Mesothelial cell of epicardium (in vitro differentiated cells): ENCODE measurements at places on chromosomes 16 and 17. TPM values are rescaled to one million over a fixed set of nuclear protein-coding genes. Genes with fewer than 3 reads are reported as not detected.
A peak's percentile ranks its signal among the peaks of the same experiment; 100 is the strongest.

DNA sequence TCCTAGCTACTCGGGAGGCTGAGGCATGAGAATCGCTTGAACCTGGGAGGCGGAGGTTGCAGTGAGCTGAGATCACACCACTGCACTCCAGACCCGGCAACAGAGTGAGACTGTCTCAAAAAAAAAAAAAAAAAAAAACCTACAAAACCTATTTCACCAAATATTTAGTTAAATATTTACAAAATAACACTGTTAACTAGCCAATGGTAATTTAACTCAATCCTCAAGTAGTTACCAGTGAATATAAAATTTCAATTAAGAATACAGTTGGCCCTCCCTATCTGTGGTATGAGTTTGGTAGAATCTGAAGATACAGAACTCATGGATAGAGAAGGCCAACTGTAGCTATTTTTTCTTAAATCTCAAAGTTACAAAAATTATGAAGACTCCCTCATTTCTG is 247.4 kb downstream of the SOX9 start:
- H3K36me3 ChIP-seq = no peaks in the 10 kb centered on the region
- DNase-seq = no peak
- no peak overlapping the region for H3K27ac ChIP-seq
- no peaks in the 10 kb centered on the region for H3K27me3 ChIP-seq

DNA sequence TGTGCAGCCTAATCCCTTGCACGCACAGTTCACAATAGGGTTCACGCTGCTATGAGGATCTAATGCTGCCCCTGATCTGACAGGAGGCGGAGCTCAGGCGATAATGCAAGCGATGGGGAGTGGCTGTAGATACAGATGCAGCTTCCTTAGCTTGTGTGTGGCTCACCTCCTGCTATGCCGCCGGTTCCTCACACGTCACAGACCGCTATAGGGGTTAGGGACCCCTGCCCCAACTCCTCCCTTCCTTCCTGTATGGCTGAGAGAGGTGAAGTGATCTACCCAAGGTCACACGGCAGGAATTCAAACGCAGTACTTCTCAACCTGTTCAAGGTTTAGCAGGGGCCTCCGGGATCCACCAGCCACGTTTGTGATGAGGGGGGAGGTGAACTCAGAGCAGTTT is 13.4 kb upstream of the PLLP start:
- no peaks in the 10 kb centered on the region for H3K27me3 ChIP-seq
- H3K36me3 ChIP-seq = no peaks in the 10 kb centered on the region
- H3K4me3 ChIP-seq = peak overlapping the region; percentile 26

DNA sequence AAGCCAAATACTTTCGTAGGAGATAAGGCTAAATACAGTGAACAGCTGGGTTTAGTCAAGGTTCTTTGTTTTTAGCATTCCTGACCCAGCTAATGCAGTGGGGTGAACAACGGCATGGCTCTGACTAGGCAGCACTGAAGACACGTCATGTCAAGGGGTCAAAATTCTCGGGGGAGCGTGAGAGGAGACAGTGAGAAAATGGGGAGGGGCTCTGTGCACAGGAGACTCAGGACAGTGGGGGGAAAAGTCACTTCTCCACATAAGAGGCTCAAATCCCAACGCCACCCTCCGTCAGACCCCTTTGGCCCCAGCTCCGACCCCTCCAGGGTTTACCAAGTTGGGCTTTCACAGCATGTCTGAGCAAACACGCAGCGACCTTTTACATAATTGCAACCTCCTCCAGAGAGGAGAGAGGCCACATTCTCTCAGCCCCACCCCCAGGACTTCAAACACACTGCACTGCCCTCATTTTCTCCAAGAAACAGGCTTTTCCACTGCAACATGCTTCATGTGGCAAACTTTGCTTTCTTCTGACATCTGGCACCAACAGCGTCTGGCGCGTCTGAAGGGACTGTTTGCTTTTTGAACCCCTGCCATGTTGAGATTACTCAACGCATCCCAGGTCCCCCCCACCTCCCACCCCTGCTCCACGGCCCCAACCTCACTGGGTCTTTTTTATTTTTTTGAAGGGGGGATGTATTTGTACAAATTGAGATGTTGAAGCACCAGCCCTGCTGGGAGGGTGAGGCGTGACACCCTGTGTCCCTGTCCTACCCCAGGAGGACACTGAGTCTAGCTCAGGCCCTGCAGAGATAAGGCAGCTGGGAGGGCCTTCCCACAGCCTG is 30.0 kb downstream of the AXIN2 start:
- H3K4me1 ChIP-seq = peaks cover 52% of the 10 kb centered on the region
- H3K27me3 ChIP-seq = no peaks in the 10 kb centered on the region
- no peak for DNase-seq
- H3K4me3 ChIP-seq = peak overlapping the region; percentile 37

DNA sequence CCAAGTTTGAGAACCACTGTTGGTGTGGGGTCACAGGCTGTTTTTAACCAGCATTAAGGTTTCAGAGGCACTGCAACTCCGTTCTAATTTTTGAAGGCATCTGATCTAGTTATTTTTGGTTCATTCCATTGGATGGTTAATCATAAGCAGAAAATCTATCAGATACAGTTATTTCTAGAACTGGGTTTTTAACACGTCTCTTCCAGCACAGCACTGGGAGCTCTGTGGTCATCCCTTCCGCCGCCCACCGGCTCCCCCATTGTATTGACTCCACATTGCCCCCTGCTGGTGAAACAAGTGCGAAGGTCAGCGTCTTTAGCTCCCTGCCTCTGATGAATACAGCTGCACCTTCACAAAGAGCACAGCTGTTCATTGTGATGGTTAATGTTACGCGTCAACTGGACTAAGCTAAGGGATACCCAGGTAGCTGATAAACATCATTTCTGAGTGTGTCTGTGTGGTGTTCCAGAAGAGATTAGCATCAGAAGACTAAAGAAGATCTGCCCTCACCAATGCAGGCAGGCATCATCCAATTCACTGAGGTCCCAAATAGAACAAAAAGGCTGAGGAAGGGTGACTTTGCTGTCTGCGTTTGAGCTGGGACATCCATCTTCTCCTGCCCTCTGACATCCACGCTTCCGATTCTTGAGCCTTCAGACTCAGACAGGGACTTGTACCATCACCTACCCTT is 8.5 kb downstream of the CCL18 start:
- H3K36me3 ChIP-seq = no peaks in the 10 kb centered on the region
- DNase-seq = no peak
- no peaks in the 10 kb centered on the region for H3K4me1 ChIP-seq
- H3K27ac ChIP-seq = no peak overlapping the region

DNA sequence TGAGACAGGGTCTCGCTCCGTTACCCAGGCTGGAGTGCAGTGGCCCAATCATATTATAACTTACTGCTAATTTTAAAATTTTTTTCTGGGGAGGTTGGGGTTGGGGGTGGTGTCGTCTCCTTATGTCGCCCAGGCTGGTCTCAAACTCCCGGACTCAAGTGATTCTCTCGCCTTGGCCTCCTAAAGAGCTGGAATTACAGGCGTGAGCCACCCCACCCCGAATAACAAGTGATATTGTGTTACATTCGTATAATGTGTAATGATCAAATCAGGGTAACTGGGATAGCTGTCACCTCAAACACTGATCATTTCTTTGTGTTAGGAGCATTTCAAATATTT is 16.2 kb upstream of the KPNA2 start:
- DNase-seq = no peak
- peak overlapping the region; percentile 96 for H3K27ac ChIP-seq
- peak overlapping the region; percentile 83 for H3K4me3 ChIP-seq
- peaks cover 4% of the 10 kb centered on the region for H3K4me1 ChIP-seq

- H3K27me3 ChIP-seq = no peaks in the 10 kb centered on the region
- no peak overlapping the region for H3K27ac ChIP-seq
- no peak for DNase-seq
- H3K4me1 ChIP-seq = no peaks in the 10 kb centered on the region
- peaks cover 27% of the 10 kb centered on the region for H3K36me3 ChIP-seq
These were observed 9.8 kb downstream of the DNAJA3 start for GRCh38 chr16:4435337-4436067.

DNA sequence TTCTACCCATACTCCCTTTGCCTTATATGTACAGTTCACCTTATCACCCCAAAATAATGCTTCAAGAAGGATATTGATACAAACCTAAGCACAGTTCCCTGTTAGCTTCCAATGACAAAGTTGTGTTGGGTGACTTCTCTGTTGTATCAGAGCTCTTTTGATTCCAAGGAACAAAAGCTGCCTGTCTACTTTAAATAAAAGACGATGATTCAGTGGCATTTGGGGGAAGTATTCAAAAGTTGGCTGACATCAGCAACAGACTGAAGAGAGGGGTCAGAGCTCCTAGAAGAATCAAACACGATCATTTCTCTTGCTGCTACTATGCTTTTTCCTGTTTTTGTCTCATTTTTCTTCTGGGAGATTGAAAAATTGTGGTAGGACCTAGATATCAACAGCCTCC is 69.4 kb upstream of the CA10 start:
- no peaks in the 10 kb centered on the region for H3K36me3 ChIP-seq
- DNase-seq = no peak
- no peak overlapping the region for H3K27ac ChIP-seq
- H3K4me1 ChIP-seq = peaks cover 19% of the 10 kb centered on the region
- peaks cover 24% of the 10 kb centered on the region for H3K27me3 ChIP-seq

- no peak overlapping the region for H3K27ac ChIP-seq
- H3K4me1 ChIP-seq = peaks cover 25% of the 10 kb centered on the region
- peaks cover 1% of the 10 kb centered on the region for H3K27me3 ChIP-seq
- H3K36me3 ChIP-seq = no peaks in the 10 kb centered on the region
- no peak overlapping the region for H3K4me3 ChIP-seq
- no peak for DNase-seq
These were observed 59.1 kb upstream of the ELAC2 start for GRCh38 chr17:13076905-13077304.

- DNase-seq = no peak
- no peaks in the 10 kb centered on the region for H3K36me3 ChIP-seq
- H3K27me3 ChIP-seq = no peaks in the 10 kb centered on the region
- peak overlapping the region; percentile 87 for H3K27ac ChIP-seq
These were observed 1.4 kb downstream of the GAN start for GRCh38 chr16:81316176-81316496.

GRCh38 chr16:53948734-53949430 is 244.9 kb downstream of the FTO start:
- no peak for DNase-seq
- H3K4me3 ChIP-seq = no peak overlapping the region
- H3K27me3 ChIP-seq = no peaks in the 10 kb centered on the region
- no peak overlapping the region for H3K27ac ChIP-seq
- H3K4me1 ChIP-seq = peaks cover 65% of the 10 kb centered on the region

DNA sequence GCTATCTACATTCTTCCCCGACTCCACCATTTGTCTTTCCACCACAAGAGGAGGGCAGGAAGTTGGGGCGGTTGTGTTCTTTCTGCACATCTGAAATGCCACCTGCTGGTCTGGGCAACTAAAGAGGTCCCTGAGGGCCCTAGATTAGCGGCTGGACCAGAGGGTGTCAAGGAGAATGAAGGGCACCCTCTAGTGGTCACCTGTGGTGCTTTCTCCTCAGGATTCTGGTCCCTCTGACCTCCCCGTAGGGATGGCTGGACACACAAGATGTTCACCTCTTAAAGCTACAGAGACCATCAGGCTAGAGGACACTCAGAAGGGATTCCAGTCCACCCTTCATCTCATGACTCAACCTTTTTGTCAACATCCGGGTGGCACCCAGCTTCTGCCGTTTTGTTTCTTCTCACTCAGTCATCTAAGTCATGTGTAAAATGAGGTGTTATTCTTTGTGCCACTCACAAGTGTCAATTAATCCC is 2.9 kb upstream of the SCIMP start:
- no peaks in the 10 kb centered on the region for H3K4me1 ChIP-seq
- no peak for DNase-seq
- no peak overlapping the region for H3K27ac ChIP-seq
- no peak overlapping the region for H3K4me3 ChIP-seq
- peaks cover 8% of the 10 kb centered on the region for H3K36me3 ChIP-seq

GRCh38 chr17:41547921-41548843 is 20.1 kb upstream of the KRT19 start:
- no peak overlapping the region for H3K4me3 ChIP-seq
- no peaks in the 10 kb centered on the region for H3K27me3 ChIP-seq
- H3K4me1 ChIP-seq = peaks cover 64% of the 10 kb centered on the region
- H3K36me3 ChIP-seq = no peaks in the 10 kb centered on the region
- no peak for DNase-seq

GRCh38 chr16:87658564-87659225 is 56.4 kb downstream of the JPH3 start:
- peaks cover 3% of the 10 kb centered on the region for H3K4me1 ChIP-seq
- DNase-seq = no peak
- H3K27ac ChIP-seq = no peak overlapping the region
- no peaks in the 10 kb centered on the region for H3K36me3 ChIP-seq
- no peak overlapping the region for H3K4me3 ChIP-seq

DNA sequence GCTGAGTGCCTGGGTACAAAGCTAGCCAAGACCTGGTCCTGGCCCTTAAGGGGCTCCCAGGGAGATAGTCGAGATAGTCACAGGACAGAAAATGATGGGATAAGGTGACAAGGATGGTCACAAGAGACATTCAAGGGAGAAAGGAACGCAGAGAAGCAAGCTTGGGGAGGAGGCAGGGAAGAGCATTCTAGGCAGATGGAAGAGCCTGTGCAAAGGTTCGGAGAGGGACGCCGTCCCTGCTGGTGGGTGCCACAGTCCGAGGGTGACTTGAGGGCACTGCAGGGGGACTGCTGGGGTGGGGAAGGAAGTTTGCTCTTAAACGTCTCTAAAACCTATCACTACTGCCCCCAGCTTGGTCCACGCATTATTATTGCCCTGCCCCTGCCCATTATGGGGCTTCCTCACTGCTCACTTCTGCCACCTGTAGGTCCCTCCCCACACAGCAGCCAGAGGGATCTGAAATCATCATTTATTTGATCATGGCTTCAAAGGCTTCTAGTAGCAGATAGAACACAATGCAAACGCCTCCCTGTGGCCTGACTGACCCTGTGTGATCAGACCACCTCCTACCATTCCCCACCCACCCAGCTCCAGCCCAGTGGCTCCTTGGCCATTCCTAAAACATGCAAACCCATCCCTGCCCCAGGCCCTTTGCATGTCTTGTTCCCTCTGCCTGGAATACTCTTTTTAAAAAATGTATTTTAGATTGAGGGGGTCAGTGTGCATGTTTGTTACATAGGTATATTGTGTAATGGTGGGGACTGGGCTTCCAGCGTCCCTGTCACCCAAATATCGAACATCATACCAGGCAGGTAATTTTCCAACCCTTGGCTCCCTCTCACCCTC is 60.3 kb downstream of the RMI2 start:
- no peaks in the 10 kb centered on the region for H3K27me3 ChIP-seq
- H3K4me1 ChIP-seq = peaks cover 11% of the 10 kb centered on the region
- H3K27ac ChIP-seq = no peak overlapping the region
- no peak overlapping the region for H3K4me3 ChIP-seq
- H3K36me3 ChIP-seq = no peaks in the 10 kb centered on the region

Gene REXO5
- 4.0 to 5.1 TPM (median 5.0 TPM) in 3 replicates for total RNA-seq

Gene CRYBA1
- total RNA-seq = not detected in 3 replicates

Gene AATK
- total RNA-seq = 14.8 to 17.3 TPM (median 15.2 TPM) in 3 replicates

Gene ITGB3
- total RNA-seq = 1.0 to 1.5 TPM (median 1.1 TPM) in 3 replicates

Gene PYDC1
- not detected in 3 replicates for total RNA-seq

Gene SDK2
- 29.7 to 33.2 TPM (median 31.8 TPM) in 3 replicates for total RNA-seq

Gene PSMB3
- 107 to 121 TPM (median 115 TPM) in 3 replicates for total RNA-seq

Gene MFAP4
- 194 to 213 TPM (median 210 TPM) in 3 replicates for total RNA-seq

Gene WDR59
- total RNA-seq = 115 to 134 TPM (median 127 TPM) in 3 replicates

Gene EME1
- 7.8 to 11.6 TPM (median 10.3 TPM) in 3 replicates for total RNA-seq

Gene WNT9B
- total RNA-seq = 1.2 to 2.0 TPM (median 1.6 TPM) in 3 replicates

Gene APOBR
- 0.09 to 0.14 TPM in 2 of 3 replicates, not detected in the other for total RNA-seq

Gene SP6
- 15.9 to 17.6 TPM (median 16.0 TPM) in 3 replicates for total RNA-seq
